ENCODE measurements at places on chromosomes 5 and 9.

GRCh38 chr5:135484674-135485086, 32.5 kb upstream of the TIFAB start:
- DNase-seq, result no peak

GRCh38 chr9:104863180-104863883, 64.6 kb downstream of the ABCA1 start:
- peak; percentile 66 for DNase-seq

- DNase-seq, result no peak
Measured at GRCh38 chr5:150422075-150422474, 9.4 kb upstream of the CD74 start.

DNA sequence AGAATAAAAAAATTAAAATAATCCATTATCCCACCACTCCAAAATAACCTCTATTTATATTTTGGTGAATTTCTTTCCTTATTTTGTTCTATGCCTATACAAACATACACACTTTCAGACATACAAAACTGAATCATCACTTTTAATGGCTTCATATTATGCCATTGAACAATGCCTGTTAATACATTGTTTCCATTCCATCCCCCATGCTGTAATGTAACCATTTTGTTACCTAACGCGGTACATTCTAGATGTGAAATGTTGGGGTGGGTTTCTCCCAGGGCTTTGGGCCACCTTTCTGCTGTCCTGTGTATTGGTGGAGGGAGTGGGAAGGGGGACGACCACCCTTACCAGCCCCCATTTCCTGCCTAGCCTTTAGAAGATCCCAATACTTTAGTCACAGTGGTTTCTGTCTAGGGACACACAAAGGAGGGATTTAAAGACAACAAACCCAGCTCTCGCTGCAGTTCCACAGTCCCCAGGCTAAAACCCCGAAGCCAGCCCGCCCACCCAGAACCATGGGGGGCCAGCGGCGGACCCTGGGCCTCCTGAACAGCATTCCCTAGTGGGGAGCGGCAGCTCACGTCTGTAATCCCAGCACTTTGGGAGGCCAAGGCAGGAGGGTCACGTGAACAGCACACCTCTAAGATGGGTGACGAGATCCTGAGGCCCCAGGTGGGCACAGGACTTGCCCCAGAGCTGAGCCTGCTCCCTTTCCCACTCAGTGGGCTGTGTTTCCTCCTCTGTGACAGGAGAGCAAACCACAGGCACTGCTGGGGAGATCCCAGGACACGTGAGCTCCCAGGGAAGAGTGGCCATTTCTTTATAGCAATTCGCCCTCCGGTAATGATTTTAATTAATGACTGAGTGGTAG, 56.9 kb upstream of the STXBP1 start:
- DNase-seq, result no peak

DNA sequence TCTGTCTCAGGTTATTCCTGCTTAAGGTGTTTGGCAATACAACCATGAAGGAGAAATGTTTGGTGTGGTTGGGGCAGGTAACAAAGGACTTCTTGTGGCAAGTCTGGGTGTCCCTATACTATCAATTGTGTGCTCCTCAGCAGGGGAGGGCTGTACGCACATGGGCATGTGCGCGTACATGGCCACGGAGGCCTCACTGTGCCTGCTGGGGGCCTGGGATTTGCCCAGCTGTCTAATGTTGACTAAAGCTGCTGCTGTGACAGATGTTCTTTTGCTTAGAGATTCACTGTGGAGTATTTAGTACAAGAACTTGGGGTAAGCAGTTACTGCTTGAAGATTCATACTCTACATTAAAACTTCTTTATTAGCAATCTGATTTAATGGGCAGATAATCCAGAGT, 97.5 kb downstream of the HSPA4 start:
- DNase-seq, result no peak

GRCh38 chr5:135032695-135032998, 1.4 kb downstream of the PITX1 start:
- no peak for DNase-seq

GRCh38 chr9:14221119-14221518, 92.8 kb downstream of the NFIB start:
- DNase-seq, result no peak

- no peak for DNase-seq
Measured at GRCh38 chr9:89664896-89665329, 60.1 kb downstream of the GADD45G start.

GRCh38 chr5:177997846-177998245, 1.8 kb upstream of the PROP1 start:
- no peak for DNase-seq

DNA sequence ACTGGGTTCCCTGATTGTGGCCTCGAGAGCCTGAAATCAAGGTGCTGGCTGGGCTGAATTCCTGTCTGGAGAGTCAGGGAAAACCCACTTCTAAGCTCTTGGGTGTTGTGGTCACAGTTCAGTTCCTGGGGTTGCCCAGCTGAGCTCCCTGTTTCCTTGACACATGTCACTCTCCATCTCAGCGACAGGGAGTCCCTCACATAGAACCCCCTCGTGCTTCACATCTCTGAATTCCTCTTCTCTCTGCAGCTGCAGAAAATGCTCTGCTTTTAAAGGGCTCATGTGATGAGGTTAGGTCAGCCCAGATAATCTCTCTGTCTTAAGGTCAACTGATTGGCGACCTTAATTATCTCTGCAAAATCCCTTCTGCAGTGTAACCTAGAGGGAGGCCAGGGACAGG, 53.5 kb upstream of the NFIL3 start:
- DNase-seq, result no peak

DNA sequence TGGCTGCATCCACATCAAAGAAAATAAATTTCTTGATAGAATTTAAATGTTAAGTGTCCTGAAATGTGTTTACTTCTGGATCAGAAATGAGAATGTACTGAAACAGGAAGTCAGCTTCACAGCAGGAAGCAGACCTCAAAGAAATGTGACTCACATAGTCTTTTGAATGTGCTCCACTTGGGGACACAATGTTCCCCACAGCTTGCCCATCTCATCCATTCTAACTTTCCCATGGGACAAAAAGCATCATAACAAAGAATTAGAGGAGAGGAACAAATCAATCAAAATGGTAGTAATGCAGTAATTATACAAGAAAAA, 85.7 kb downstream of the GRAMD2B start:
- no peak for DNase-seq

DNA sequence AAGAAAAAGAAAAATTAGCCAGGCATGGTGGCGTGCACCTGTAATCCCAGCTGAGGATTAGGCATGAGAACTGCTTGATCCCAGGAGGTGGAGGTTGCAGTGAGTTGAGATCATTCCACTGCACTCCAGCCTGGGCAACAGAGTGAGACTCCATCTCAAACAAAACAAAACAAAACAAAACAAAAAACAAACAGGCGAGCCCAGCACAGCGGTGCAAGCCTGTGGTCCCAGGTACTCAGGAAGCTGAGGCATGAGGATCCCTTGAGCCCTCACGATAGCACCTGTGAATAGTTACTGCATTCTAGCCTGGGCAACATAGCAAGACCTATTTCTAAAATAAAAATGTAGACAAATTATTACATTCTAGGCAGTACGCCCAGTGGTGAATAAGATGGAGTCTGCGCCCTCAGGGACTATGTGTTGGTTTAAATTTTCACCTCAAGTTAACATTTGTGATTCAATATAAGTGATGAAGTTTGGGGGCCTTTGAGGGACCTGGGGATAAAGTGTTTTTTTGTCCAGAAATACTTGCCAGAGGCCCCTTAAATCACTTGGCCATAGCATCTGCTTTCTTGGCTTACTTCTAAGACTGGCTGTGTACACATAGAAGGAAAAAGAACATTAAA, 3.4 kb upstream of the GAPVD1 start:
- DNase-seq, result no peak

GRCh38 chr5:81021486-81021885, 61.3 kb downstream of the RASGRF2 start:
- no peak for DNase-seq

GRCh38 chr5:7659420-7659819, 191.5 kb downstream of the CFAP90 start:
- no peak for DNase-seq

DNA sequence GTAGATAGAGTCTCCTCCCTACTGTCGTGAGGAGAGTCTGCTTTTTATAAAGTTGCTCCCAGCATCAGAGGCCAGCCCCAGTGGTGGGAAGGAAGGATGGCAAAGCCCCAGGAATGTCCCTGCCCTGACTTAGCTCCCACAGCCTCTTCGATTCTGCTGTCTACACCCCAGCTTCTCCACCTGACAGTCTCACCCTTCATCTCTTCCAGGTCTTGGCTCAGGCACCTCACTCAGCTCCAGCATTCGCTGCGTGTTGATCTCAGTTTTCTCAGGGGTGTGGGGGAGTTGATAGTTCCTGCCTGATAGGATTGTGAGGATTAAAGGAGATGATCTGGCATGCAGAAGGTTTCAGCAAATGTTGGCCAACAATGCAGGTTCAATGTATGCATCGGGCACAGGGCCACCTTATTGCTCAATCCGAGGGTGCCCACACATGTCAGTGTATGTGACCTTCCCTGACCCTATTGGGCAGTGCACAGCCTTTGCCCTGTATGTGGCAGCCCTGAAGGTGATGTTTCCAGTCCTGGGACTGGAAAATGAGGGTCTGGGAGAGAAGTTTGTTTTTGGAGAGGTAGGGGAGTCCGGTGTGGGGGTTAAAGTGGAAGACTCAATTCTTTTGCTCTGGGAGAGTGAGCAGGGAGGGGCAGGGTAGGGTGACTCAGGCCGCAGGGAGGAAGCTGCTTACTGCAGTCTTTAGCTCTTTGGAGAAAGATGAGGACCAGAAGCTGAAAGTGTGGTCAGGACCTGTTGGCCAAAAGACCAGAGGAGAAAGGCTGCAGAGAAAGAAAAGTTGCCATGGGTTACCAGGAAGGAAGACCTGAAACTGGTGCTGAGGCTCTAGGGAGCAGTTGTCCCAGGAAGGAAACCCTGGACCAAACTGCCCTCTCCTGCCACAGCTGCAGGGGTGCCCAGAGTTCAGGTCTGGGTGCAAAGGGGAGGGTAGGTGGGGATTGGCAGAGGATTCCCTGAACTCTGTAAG, 153.2 kb downstream of the MACROH2A1 start:
- DNase-seq, result no peak

DNA sequence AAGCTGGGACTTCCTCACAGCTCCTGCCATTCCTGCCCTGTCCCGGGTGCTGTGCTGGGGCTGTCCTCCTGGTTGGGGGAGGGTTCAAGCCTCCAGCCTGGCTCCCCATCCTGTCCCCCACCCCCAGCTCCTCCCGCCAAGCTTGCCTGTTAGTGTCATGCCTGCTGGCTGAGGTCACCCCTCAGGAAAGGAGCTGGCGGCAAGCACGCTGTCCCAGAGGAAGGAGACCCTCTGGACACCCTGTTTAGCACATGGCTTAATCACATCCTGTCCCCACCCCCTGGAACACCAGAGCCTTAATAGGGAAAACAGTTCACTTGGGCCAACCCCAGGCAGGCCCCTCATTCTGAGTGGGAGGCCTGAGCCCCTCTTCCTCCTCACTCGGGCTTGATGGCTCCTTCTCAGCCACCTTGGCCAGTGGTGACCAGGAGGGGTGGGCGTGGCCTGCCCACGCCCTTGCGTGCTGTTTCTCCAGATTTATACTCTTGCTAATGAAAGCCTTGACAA, 9.2 kb upstream of the PHYHD1 start:
- DNase-seq, result peak; percentile 51

DNA sequence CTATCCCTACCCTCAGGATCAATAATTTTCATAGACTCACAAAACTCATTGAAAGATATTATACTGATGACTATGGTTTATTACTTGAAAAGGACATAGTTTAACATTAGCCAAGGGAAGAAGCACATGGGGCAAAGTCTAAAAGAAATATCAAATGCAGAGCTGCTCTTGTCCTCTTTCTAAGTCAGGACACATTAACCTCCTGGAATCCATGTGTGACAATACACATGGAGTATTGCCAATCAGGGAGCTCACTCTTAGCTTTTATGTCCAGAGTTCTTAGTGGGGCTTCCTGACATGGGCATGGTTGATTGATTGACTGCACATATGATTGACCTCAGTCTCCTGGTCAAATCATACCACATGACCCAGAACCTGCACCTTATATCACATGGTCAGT, 165.5 kb upstream of the COX7C start:
- no peak for DNase-seq

DNA sequence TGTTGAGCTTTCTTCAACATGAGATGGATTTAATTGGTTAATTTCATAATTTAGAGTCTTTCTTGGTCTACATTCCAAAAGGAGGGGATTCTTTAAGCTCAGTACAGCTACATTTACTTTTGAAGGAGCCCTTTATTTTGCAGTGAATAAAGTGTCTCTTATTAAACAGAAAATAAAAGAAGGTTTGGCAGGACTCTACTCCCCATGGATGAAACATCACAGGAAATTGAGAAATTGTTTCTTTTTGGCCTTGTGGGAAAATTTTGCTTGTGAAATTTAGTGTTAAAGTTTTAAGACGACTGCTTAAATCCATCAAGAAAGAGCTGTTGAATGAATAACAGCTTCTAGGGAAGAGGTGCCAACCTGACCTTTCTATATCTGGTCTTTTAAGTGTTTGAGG, 187.7 kb downstream of the NTRK2 start:
- no peak for DNase-seq

- DNase-seq, result no peak
Measured at GRCh38 chr5:73844165-73844564, 218.2 kb downstream of the ARHGEF28 start.

- DNase-seq, result no peak
Measured at GRCh38 chr9:3855929-3856328, 330.1 kb upstream of the RFX3 start.

DNA sequence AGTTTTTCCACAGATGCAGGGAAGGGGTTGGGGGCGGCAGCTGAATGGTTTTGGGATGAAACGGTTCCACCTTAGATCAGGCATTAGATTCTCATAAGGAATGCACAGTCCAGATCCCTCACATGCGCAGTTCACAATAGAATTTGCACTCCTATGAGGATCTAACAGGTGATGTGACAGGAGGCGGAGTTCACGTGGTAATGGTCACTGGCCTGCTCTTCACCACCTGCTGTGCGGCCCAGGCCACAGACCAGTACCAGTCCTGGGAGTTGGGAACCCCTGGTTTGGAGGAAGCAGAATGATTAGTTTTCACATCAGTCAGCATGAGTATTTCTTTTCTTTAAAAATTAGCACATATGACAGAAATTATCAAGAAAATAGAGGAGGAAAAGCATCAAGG, 26.3 kb downstream of the ANP32B start:
- DNase-seq, result no peak

- DNase-seq, result peak; percentile 65
Measured at GRCh38 chr5:173764332-173765028, 123.7 kb upstream of the CPEB4 start.

GRCh38 chr5:81513982-81514381, 120.0 kb upstream of the ACOT12 start:
- DNase-seq, result no peak

GRCh38 chr9:27471366-27471765, 52.7 kb upstream of the IFNK start:
- no peak for DNase-seq
